ENCODE measurements at places on chromosomes 2 and 18.

DNA sequence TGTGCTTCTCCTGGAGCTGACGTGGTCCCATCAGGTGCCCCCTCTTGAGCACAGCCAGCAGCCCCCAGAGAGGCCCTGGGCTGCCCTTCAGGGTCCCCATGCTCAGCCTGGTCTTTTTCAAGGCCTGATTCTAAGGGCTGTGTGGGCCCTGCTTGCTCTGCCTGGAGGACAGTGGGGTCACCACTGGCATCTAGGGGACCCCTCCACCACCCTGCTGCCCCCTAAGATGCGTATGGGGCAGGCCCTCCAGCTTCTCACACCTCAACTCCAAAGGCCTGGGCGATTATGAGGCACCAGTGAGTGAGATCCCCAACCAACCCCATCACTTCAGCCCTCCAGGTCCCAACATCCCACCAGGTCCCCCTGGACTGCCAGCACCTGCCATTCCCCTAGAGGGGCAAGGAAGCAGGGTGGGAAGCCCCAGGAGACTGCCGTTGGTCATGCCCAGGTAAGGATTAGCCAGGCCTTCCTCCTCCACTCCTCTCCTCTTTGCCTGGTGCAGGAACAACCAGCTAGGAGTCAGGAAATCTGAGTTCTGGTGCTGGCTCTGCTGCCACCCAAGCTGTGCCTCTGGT lies 114.4 kb downstream of the SMAD7 start:
- DNase-seq: no peak

DNA sequence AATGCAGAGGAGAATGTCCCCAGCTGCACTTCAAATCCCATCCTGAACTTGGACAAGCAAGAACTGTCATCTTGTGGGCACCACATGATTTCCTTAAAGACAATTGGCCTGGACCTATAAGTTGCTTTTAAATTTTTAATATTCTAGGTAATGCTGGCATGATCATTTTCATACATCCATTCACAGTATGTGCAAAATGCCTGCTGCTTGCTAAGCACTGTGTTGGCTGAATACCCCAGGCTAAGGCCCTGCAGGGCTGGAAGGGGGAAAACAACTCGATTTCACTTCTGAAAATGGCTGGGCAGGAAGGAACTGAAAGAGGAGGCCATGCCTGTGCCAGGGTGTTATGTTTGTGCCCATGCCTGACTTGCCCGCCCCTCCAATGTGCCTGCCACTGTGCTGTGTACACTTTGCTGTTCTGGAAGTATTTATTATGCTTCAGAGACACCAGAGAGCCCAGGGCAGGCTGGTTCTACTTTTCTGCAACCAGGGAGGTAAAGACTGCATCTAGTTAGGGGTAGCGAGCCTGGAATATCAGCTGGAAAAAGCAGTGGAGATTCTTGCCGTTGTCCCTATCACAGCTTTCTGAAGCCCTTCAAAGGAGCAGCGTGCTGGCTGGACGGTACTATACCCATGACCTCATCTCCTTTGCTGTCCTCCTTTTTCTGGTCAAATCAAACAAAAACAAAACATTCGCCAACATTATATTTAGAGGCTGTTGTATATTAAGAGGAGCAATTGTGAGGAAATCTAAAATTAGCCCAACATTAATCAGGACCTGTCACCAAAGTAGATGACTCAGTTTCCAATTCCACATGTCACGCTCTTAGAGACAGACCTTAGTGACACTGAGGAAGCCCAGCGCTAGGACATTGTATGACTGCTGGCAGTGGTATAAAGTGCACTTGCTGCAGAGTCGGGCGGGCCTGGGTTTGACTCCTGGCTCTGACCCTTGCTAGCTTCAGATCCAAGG lies 158.1 kb downstream of the DDX1 start:
- no peak for DNase-seq

GRCh38 chr2:159137511-159138241 lies 148.8 kb downstream of the WDSUB1 start:
- DNase-seq: no peak

DNA sequence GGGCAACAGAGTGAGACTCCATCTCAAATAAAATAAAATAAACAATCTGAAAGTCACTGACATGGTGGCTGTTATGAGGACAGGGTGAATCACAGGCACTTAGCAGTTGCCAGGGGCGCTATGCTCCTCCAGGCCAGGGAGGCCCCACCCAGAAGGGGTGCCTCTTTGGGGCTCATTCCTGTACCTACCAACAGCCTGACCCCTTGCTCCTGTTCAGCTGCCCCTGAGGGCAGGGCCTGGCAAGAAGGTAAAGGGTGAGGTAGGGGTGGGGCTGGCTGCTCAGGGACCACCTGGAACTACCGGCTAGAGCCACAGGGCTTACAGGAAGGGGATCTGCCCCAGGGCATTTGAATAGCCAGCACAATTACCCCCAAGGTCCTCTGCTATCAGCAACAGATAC lies 60.3 kb downstream of the INPP5D start:
- DNase-seq: no peak

DNA sequence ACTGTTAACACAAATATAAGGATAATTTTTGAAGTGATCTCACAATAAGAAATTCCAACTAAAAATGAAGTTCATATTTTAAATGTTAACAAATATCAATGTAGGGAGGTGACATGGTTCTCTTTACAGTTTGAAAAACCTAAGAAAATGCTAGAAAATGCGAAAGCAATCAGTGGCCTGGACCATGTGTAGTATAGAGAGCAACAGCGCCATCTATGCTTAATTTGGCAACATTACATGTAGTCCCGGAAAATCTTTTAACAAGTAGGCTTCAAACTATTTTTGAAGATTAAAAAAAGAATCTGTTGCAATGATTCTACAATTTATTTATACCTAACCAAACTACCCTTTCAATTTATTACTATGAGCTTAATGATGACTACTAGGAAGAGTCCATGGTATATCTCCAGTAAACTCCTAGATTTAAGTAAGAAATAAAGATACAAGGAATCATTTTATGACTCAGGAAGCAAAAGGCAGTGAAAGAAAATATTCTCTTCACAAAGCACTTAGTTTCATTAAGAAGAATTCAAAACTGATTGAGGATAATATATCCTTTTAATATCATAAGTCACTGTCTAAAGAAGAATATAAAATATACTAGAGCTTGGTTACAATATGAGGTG lies 33.3 kb downstream of the NDUFA10 start:
- DNase-seq: peak; percentile 45

DNA sequence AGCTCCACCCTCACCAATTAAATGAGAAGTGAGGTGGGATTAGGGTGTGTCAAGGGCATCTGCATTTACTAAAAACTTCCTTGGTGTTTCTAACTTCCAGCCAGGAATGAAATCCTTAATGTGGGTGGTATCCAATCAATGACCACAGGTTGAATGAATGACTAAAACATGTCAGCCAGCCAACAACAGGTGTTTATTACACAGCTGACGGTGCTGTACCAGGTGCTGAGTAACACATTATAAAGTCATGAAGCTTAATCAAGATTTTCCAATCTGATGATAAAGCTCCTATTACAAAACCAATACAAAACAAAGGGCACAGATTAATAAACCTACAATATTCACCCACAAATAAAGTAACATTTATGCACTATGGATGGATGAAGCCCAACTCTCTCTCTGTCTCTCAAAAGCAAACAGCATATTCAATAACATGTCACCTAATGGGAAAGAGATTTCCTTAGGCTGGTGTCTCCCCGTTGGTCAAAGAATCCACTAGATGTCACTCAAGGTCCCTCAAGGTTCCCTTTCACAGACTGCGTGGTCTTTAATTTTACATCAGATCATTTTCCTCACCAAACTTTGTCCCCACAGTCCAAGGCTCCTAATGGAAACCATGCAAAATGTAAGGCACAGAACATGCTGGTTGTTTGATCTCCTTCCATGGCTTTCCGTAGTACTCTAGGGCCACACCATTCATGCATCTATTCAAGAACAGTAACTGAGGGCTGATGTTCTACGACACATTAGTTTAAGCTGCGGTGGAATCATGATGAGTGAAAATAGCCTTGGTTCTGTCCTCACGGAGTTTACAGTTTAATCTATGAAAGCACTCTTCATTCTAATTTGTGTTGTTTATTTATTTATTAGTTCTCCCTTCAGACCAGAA lies 6.4 kb upstream of the PTPN4 start:
- peak; percentile 38 for DNase-seq

DNA sequence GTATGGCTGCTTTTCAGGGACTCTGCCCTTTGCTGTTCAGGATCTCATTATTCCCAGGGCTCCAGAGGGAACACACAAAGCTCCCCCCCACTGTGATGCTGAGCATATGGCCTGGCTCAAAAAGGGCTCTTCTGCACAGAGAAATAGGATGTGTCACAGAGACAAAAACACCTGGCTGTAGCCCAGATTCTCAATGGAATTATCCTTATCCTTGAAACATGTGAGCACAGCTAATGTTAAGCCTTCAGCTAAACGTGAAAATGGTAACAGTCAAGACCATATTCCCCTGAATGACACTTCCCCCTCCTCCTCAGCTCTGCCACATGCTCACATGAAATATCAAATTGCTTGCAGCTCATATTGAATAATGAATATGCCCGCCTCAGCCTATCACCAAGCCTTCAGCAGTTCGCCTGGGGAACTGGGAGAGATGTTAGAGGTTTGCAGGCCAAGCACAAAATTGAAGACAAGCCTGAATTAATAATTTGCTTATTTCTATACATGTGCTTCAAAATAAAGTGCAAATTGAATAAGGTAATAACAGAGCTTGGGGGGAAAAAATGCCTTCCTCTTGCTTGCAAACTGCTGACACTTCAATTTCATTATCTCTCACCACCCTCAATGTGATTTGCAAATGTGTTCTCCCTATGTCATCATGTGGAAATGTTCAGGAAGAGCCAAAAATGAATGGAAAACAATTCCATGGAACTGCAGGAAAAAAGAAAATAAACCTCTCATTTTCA lies 181.0 kb upstream of the HNRNPA3 start:
- no peak for DNase-seq

GRCh38 chr18:23244401-23244800 lies 109.1 kb downstream of the CABLES1 start:
- peak; percentile 70 for DNase-seq

- no peak for DNase-seq
Observed at GRCh38 chr2:61718965-61719364, 134.9 kb downstream of the FAM161A start.

GRCh38 chr18:76391746-76392145 lies 103.3 kb downstream of the ZNF516 start:
- no peak for DNase-seq

DNA sequence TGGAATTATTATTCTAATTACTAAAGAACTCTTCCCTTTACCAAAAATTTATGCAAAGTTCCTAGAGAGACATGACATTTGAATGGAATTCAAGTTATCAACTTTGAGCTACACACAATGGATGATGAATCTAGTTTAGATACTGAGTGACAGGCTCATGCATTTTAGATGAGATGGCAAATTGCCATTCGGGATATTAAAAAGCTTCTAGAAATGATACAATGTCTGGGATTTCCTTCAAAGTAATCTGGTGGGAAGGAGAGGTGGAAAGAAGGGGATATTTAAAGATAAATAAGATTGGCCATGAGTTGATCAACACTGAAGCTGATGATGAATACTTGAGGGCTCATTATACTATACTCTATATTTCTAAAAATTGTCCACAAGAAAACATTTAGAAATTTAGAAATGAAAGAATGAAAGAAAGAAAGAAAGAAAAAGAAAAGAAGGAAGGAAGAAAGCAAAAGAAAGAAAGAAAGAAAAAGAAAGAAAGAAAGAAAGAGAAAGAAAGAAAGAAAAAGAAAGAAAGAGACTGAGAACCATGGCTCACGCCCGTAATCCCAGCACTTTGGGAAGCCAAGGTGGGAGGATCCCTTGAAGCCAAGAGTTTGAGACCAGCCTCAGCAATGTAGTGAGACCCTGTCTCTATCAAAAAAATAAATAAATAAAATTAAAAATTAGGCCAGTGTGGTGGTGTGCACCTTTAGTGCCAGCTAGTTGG lies 62.6 kb upstream of the NEDD4L start:
- DNase-seq: peak; percentile 58

- DNase-seq: no peak
Observed at GRCh38 chr18:48806551-48807261, 144.1 kb downstream of the SMAD7 start.

- no peak for DNase-seq
Observed at GRCh38 chr18:39661856-39662366, 2096.3 kb upstream of the CELF4 start.

- no peak for DNase-seq
Observed at GRCh38 chr2:30280596-30281434, 49.5 kb downstream of the LBH start.

- no peak for DNase-seq
Observed at GRCh38 chr18:42339372-42339771, 384.3 kb downstream of the PIK3C3 start.

- DNase-seq: no peak
Observed at GRCh38 chr2:26609839-26610277, 31.3 kb downstream of the CIB4 start.

- no peak for DNase-seq
Observed at GRCh38 chr2:232587512-232587911, 37.0 kb downstream of the EIF4E2 start.

GRCh38 chr2:105580870-105581554 lies 163.7 kb upstream of the NCK2 start:
- no peak for DNase-seq

GRCh38 chr2:15766303-15766861 lies 174.0 kb upstream of the MYCN start:
- DNase-seq: no peak

DNA sequence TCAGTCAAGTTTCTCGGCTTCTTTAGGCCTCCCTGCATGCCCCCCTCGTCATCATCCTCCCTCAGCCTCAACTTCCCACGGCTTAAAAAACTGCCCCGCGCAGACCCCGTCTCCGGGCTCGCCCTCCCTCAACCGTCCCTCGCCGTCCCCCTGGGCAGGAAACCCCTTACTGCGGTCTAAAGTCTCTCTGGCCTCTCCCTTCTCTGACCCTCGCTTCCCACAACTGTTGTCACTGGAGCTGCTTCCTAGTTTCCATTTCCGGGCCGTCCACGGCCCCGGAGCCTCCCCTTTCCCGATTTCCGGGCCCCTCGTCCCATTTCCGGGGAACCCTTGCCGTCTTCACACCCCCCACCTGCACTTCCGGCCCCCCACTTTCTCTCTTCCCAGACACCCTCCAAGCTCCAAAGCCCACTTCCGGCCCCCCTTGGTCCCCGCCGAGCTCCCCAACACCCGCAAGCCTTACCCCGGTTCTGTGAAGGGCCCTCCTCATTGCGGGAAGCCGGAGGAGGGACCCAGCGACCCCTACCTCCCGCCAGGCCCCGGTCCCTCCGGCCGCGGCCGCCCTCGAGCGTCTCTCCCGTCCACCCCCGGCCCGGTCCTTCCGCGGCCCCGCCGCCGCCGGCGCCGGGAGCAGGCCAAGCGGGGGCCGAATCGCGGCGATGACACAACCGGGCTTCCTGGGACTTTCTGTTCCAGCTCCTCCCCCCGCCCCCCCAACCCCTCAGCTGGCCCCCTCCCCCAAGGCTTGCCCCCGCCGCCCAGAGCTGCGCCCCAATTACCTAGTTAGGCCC lies 513 bp downstream of the TRIP12 start:
- peak; percentile 47 for DNase-seq

DNA sequence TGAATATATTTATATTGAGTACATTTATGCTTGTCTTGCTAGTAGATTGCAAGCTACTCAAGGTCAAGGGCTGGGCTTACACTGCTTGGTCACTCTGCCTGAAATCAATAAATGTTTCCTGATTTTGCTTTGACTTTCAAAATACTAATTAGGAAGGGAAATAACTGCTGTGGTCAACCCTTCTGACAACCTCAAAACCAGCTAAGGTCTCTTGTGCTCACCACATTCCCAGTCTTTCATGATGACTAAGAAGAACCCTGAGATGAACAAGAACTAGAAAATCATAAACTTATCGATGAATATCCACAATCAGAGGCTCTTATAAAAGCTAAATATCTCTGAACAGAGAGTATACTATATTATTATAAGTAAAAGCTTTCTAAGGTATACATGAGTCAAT lies 33.3 kb downstream of the ABCB11 start:
- no peak for DNase-seq

All from NCI-H510A treated with DMSO at 0.1 percent for 48 hours (cell line).